HT1080 (cell line): ENCODE measurements at places on chromosomes 16 and 17. TPM values are rescaled to one million over a fixed set of nuclear protein-coding genes. Genes with fewer than 3 reads are reported as not detected.

Gene PSMB10
- total RNA-seq = 62.2 and 72.3 TPM in 2 replicates

Gene MT3
- not detected in 2 replicates for total RNA-seq

Gene BHLHA9
- not detected in 2 replicates for total RNA-seq

Gene NETO2
- total RNA-seq = 88.8 and 101 TPM in 2 replicates

Gene KRT28
- total RNA-seq = not detected in 2 replicates

Gene PMP22
- 20.8 and 23.6 TPM in 2 replicates for total RNA-seq

Gene SMCR8
- total RNA-seq = 13.0 and 15.4 TPM in 2 replicates

Gene GJD3
- not detected in 2 replicates for total RNA-seq

Gene KRT16
- total RNA-seq = not detected in 2 replicates

Gene PLK1
- total RNA-seq = 127 and 166 TPM in 2 replicates

Gene CACNG5
- not detected in 2 replicates for total RNA-seq

Gene AGRP
- total RNA-seq = not detected in 2 replicates

Gene ARL5C
- total RNA-seq = not detected in 2 replicates

Gene ASPHD1
- 3.8 and 9.3 TPM in 2 replicates for total RNA-seq

Gene C17orf78
- total RNA-seq = not detected in 2 replicates

Gene CSH2
- total RNA-seq = not detected in 2 replicates

Gene NFE2L1
- total RNA-seq = 59.4 and 62.3 TPM in 2 replicates

Gene MC1R
- 2.5 and 3.5 TPM in 2 replicates for total RNA-seq

Gene TBKBP1
- total RNA-seq = 3.9 and 4.0 TPM in 2 replicates

- DNase-seq = no peak
These were observed 82.2 kb downstream of the SLC6A2 start for GRCh38 chr16:55737966-55738365.

GRCh38 chr17:17917394-17917793 is 54.8 kb downstream of the TOM1L2 start:
- no peak for DNase-seq

GRCh38 chr16:28951410-28951943 is 740 bp downstream of the NFATC2IP start:
- peak; percentile 10 for DNase-seq

GRCh38 chr16:67683767-67684166 is 17.2 kb downstream of the C16orf86 start:
- DNase-seq = no peak

- no peak for DNase-seq
These were observed 580 bp downstream of the BCAR1 start for GRCh38 chr16:75250809-75251279.

GRCh38 chr17:40564883-40565768 is at the start of gene CCR7:
Gene CCR7, minus strand, starts transcription at chr17:40565472. Its CDS starts 63 bp downstream, at chr17:40565409.
- no peak for DNase-seq

DNA sequence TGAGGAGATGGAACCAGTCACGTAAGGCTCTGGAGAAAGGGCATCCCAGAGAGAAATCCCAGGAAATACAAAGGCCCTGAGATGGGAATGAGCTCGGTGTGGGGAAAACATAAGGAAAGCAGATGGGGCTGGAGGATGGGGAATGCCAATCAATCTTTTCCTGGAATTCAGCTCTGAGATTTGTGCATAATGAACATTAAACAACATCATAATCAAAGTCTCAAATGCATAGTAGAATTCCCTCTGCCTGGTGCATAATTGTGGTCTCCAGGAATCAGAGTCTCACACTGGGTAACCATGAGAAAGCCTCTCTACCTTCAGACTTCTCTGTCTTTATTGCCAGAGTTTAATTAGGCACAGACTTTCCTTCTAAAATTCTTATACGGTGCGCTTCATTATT is 30.8 kb downstream of the OTOA start:
- DNase-seq = no peak

DNA sequence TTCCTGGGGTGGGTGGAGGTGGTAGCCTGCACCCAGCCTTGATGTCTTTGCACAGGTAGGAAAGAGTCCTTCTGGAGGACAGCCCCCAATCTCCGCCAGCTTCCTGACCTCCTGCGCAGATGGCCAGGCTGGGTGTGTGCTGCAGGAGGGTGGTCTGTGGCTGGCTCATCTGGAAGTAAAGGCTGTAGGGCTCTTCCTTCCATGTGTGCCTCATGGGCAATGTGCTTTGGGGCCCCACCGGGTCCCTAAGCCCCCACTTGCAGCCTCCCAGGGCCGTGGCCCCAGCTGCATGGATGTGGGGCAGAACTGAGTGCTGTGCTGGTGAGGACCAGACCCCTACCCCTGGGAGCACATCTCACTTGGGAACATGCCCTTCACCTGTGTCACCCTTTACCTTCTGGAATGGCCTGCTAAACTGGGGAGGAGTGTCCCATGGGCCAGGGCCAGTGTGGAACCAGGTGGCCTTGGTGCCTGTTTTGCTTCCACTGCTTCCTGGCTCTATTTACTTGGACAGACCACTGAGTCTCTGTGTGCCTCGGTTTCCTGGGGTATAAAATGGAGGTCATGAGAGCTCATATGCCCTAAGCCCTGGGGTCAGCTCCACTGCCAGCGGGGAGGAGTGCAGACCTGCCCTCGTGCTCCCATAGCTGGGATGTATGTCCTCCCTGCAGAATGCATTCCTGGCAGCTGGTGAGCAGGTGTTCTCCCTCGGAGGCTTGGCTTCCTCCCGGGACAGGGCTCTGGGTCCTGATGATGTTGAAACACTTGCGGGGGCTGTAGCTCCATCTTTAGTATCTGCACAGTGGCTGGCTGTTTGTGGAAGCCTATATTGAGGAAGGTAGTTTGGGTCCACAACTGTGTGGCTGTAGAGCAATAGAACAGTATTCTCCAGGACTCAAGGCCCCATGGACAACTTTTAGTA is 18.0 kb downstream of the MPRIP start:
- DNase-seq = no peak

- no peak for DNase-seq
These were observed 82.1 kb downstream of the MSI2 start for GRCh38 chr17:57338257-57338914.

DNA sequence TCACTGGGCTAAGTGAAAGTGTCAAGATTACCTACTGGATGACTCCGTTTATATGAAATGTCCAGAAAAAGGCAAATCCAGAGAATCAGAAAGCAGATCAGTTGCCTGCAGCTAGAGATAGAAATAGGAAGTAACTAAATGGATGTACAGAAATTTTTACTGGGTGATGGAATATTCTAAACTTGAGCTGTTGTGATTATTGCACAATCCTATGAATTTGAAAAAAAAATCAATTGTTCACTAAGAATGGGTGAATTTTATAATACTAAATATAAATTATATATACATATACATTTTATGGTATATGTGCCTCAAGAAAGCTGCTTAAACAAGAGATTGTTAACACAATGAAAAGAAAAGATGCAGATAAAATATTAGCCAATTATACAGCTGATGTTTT is 181.1 kb upstream of the C16orf82 start:
- no peak for DNase-seq

- no peak for DNase-seq
These were observed 68.5 kb upstream of the RPL38 start for GRCh38 chr17:74134991-74135390.

- no peak for DNase-seq
These were observed 16.5 kb upstream of the PHAF1 start for GRCh38 chr16:67093098-67093726.

DNA sequence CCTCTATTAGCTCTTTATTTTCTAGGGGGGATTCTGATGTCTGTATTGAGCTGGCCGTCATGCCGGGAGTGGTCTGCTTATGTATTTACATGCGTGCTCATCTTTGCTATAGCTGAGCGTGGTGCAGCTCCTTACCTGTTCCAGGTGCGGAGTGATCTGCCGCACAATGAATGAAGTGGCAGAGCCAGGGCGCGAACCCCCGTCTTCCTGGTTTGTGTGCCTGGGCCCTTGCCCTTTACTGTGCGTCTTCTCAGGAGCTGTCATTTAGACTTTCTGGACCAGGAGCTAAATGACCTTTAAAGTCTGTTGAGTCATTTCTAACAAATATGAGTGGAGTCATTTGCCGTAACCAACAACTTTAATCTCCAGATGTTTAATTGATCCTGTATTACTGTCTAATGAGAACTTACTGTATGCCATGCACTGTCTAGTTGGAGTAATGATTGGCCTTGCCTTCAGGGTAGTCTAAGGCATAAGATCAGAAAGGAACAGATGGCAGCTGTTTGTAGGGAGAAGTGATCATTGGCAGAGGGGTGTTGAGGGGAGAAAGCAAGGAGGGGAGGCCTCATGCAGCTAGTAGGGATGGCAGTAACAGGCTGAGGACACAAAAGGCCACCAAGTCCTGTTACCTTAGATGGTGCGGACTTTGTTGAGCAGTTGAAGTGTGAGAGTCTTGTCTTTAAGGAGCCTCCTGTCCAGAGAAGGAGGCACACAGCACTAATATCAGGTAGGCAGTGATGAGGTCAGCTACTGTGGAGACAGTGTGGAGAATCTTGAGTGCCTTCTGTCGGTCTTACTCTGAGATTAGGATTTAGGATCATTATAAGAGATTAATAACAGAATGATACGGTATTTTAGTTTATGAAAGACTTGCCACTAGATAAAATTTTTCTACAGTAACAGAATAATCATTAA is 53.9 kb downstream of the USP10 start:
- DNase-seq = no peak

DNA sequence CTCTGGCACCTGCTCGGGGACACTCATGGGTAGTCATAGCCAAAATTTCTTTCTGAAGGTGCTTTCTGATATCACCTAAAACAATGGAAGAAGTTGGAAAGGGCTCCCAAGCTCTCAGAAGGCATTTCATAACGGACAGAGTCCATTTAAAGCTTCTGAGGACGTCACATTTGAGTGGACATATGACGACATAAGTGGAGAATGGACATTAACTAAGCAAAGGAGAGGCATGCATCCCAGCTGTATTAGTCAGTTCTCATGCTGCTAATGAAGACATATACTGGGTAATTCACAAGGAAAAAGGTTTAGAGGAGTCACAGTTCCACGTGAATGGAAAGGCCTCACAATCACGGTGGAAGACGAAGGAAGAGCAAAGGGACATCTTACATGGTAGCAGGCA is 260.2 kb upstream of the DYNLRB2 start:
- no peak for DNase-seq

- DNase-seq = no peak
These were observed 38.9 kb upstream of the RPL38 start for GRCh38 chr17:74164446-74165045.

GRCh38 chr17:17514993-17515933 is 19.1 kb upstream of the RASD1 start:
- DNase-seq = no peak

GRCh38 chr16:62755938-62756337 is 719.7 kb upstream of the CDH8 start:
- DNase-seq = no peak

GRCh38 chr16:346587-346986 is 5.9 kb downstream of the AXIN1 start:
- DNase-seq = no peak

DNA sequence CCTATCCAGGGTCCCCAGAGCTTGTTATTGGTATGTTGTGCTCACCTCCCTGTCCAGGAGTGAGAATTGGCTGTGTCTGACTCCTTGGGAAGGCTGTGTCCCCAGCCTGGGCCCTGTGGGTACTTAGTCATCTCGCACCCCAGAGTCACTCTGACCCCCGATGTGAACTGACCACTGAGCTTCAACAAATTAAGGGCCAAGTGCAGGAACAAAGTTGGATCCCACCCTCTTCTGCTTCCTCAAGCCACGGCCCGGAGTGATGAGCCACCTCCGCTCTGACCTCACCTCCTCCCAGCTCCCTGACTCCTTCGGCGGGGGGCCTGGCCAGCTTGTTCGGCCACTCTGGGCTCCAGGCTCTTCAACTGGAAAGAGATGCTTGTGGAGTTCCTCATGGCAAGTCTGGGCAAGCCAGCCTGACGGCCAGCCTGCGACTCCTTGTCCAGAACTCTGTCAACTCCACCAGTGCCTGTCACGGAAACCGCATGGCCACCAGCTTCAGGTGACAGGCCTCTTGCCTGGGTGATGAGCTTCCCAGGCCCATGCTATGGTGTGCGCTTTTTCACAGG is 22.3 kb upstream of the MPRIP start:
- no peak for DNase-seq

- DNase-seq = peak; percentile 88
These were observed 161.2 kb upstream of the IRX3 start for GRCh38 chr16:54447576-54448440.

GRCh38 chr17:2403044-2403443 is 2.2 kb upstream of the MNT start:
- no peak for DNase-seq

GRCh38 chr17:32492648-32493289 is 6.0 kb downstream of the CDK5R1 start:
- DNase-seq = no peak

DNA sequence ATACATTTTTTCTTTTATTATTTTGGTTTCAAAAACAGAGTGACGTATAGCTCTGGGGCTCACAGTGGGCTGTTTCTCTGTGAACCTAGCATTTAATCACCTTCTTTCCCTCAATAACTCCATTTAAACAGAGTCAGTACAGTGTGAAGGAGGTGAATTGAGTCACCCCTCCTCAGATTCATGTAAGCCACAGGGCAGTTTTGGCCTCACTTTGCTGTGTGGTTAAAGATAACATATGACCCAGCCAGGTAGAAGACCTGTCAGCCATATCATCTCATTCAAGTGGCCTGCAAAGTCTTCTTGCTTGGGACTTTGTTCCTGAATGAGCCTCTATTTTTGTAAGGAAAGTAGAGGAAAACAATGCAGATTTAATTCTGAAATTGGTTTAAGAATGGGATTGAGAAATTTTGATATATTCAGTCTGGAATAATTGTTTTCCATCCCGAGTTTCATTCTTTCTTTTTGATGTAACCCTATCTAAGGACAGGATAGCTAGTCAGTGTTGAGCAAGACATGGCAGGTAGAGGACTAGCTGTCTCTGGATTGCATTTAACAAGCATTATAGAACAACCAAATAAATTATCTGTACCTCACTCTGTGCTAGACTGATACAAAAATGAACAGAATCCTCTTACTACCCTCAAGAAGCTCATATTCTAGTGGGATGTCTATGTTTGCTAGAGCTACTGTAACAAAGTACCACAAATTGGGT is 13.1 kb downstream of the MAP2K6 start:
- DNase-seq = no peak
